ENCODE measurements at places on chromosomes 5 and 9. TPM values are rescaled to one million over a fixed set of nuclear protein-coding genes. Genes with fewer than 3 reads are reported as not detected.

NMRK1 gene
- 10.7 TPM for total RNA-seq

DNA sequence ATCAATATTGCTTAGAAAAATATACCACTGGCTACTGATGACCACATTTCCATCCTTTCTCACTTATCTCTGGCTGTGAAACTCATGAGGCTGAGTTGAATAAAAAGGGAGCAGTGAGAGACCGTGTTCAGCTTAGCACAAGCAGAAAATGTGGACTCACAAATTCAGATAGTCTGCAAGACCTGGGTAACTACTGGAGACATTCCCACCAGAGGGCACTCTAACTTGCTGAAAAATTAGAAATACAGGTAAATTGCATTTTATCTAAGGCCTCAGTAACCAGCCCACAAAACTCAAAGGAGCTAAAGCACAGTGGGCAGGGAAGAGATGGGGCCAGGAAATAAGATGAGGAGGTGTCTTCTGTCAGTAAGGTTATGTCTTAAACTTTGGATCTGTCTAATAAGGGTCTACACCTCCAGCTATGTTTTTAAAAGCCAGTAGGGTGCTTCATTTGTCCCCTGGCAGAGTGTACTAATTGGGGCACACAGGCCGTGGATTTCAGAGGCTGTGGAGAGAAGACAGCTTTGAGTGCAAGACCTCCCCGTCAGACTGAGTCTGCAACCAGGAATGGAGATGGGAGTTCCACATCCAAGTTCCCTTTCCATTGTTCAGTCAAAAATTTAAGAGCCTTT is 8.7 kb upstream of the NDUFB6 start:
- no peak for DNase-seq

DNA sequence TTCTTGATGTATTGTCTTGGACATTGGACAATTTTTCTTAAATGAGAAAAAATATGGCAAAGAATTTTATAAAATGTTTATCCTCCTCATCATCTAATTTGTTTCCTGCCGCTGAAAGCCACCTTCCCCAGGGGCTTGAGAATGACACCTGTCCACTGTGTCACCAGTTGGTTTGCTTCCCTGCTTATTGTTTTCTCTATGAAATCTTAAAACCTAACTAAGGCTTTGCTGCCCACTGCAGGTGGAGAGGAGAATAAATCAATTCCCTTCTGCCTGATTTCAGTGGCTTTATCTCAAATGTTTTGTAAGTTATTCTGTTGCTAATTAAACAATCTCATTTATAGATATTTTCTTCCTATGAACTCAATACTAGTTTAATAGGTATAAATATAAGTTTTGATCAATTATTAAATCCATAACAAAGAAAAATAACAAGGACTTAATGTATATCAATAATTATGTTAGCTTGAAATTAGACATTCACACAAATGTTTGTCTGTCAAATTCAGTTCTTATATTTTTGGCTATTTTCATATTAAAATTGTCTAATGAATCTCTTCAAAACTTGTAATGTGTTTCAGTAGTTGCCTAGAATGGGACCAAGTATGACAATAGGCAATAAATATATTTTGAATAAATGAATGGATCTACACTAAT is 822.5 kb downstream of the PTPRD start:
- no peak for DNase-seq

DNA sequence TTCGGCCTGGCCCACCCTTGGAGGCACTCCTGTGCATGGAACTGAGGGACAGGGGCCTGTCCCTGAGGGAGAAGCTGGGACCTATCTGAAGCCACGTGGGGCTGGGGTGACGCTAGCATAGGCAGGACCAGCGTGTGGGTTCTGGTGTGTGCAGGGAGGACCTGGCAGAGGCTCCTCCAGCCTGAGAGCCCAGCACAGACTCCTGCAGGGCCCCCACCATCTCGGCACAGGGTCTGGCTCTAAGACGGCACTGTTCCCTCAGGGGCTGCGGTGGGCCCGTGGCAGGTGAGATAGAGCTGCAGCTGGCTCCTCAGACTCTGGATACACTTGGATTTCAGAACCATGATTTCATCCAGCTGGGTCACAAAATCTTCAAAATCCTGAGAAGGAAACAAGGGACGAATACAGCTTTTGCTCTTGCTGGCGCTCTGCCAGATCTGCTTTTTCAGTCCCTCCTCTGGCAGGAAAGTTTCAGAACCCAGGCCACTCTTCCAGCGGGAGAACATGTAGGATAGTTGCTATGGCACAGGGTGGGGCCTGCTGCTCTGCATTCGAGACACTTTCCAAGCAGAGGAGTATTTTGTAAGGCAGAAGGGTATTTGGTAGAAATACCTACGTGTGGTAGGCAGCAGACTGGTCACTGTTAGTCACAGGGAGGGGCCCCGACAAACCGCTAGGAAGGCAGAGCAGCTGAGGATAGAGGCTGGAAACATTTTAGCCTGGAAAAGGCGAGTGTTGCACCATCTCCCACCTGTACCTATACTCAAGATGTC is 74.7 kb downstream of the KIF24 start:
- no peak for DNase-seq

RNF183 gene
- total RNA-seq: not detected

DNA sequence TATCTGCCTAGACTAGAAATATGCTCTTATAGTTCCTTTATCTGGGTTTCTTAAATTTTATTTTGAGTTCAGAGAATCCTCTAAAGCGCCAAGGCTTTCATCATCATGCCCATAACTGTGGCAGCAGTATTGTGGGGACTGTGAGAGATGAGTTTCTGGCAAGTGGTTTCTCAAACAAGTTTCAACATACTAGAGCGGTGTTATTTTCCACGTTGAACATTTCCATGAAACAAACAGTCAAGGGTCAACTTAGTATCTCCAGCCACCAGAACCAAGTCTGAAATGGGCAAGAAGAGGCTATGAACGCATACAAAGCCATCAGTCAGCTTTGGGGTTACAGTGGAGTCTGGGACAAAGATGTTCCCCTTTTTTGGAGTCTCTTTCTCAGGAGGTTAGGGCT is 40.3 kb downstream of the SERINC5 start:
- DNase-seq: no peak

SV2C gene
- 0.67 TPM for total RNA-seq

DNA sequence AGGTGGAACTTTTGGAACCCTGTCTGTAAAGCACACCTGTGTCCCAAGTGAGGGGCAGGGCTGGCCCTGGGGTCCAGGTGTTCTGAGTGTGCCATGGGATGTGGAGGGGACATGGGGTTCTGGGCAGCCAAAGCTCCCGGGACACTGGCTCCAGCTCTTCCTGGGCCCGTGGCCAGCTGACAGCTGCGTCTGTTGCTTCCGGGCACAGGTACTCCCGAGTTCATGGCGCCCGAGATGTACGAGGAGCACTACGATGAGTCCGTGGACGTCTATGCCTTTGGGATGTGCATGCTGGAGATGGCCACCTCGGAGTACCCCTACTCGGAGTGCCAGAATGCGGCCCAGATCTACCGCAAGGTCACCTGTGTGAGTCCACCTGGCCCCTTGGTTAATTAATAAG is 50.7 kb downstream of the WNK2 start:
- no peak for DNase-seq

SPINK1 gene
- 1.8 TPM for total RNA-seq

DNA sequence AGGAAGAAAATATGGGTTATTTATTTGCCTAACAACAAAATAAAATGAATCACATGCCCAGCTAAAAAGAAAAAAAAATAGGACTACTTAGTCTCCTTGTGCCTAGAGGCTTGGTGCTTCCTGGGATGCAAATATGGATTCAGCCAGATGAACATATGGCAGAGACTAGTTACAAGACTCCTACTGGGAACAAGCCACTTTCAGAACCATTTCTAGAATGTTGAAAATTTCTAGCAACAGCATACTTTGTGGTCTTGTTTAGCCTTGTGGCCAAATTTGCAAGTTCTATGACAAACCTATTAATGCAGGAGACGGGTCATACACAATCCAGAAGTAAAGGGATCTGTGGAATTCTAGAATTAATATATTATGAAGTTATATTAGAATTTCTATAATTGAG is 198.7 kb downstream of the CHSY3 start:
- no peak for DNase-seq

- no peak for DNase-seq
Measured at GRCh38 chr9:75658301-75658905, 232.1 kb upstream of the PCSK5 start.

TRIM36 gene
- total RNA-seq: 0.75 TPM

MAMDC2 gene
- 3.6 TPM for total RNA-seq

DCTN4 gene
- total RNA-seq: 44.9 TPM

ANKRD20A1 gene
- total RNA-seq: 0.59 TPM

ABLIM3 gene
- total RNA-seq: 118 TPM

DNA sequence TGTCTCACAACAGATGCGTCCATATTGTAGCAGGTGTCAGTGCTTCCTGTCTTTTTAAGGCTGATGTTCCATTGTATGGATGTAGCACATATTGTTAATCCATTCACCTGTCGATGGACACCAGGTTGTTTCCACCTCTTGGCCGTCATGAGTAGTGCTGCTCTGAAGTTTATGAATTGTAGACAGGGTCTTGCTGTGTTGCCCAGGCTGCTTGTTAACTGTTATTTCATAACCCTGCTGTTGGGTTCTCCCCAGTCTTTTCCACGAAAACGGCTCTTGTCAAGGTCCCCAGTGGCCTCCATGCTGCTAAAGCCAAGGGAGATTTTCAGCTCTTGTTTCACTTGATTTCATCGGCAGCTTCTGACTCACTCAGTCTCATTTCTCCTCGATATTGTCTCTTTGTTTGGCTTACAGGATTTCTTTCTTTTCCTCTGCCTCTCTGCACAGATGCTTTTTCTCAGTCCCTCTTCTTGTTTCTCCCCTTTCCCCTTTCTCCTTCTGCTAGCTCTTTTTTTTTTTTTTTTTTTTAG is 12.1 kb upstream of the PSD2 start:
- no peak for DNase-seq

- no peak for DNase-seq
Measured at GRCh38 chr9:110095161-110095595, 112.8 kb downstream of the C9orf152 start.

SPATA31A5 gene
- total RNA-seq: not detected

RAI14 gene
- 17.5 TPM for total RNA-seq

SGCD gene
- 83.1 TPM for total RNA-seq

GRCh38 chr5:61332358-61332749 is 296 bp downstream of the ZSWIM6 start:
- DNase-seq: no peak

DNA sequence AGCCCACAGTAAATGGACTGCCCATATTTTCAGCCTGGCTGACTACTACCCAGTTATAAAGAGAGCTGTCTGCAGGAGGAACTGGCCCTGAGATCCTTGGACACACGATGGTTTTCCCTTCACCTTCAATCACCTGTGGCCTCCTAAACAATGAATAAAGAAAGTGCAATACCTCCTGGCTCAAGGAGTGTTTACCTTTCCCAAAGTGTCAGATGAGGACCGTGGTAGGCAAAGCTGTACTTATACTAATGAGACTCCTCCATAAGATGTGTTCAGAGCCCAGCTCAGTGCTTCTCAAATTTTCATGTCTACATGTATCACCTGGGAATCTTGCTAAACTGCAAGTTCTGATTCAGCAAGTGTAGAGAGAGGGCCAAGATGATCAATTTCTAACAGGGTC is 284.5 kb upstream of the VLDLR start:
- DNase-seq: no peak

GRCh38 chr5:94778732-94779131 is 160.3 kb downstream of the SLF1 start:
- DNase-seq: no peak

GRCh38 chr5:170639221-170639925 is 135.6 kb downstream of the KCNIP1 start:
- peak; percentile 63 for DNase-seq

LOX gene
- total RNA-seq: 6.8 TPM

DNA sequence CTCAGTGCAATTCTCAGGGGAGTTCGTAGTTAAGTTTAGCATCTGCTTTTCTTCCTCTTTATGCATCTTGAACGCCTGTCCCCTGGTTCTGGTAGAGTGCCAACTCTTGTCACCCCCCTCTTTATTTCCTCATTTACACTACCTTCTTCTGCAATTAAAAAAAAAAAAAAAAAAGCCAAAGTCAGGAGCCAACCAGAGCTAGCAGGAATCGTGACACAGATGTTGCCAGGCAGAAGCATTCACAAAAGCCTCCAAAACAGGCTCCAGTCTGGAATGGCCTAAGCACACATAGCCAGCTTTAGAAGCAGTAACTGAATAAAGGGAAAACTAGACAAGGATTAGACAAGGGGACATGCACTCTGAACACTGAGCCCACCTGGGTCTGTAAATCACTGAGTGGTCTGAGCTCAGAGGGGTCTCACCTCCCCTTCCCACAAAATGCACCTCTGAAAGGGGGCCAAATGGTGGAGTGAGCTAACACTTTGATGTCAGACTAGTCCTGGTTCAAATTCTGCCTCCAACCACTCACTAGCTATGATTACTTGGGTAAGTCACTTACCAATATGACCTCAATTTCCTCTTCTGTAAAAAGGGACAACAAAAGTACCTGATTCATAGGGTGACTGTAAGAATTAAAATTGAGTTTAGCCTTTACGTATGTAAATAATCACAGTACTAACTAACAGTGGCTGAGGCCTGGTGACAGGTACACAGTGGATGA is 2.0 kb downstream of the CD74 start:
- no peak for DNase-seq

- peak; percentile 90 for DNase-seq
Measured at GRCh38 chr9:108994695-108995094, 18.6 kb downstream of the CTNNAL1 start.

DNA sequence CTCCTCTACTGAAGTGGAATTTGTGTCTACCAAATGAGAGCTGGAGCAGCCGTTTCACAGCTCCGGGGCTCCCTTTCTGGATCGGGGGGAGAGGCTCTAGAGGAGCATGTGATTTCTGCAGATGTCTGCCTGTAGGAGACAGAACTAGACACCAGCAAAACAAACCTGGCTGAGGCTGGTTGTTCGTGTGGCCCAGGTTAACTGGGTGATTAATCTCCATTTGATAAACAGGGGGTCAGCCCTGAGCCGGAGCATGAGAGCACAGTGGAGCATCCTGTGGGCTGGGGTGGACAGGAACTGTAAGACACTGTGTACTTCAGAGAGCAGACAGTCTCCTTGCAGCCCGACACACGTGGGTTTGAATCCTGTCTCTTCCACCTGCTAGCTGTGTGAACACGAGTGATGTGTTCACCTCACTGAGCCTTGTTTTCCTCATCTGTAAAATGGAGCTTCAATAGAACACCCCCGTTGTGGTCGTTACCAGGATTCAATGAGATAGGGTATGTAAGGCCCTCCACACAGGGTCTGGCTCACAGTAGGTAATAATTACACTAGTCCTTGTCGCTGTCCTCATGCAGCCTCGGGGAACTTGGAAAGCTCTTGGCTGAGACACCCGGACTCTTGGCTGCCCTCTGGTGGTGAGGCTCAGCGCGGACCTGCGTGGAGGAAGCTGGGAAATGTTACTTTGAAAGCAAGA is 12.9 kb downstream of the CXCL14 start:
- peak; percentile 85 for DNase-seq

GRCh38 chr5:111902436-111902835 is 145.4 kb upstream of the NREP start:
- DNase-seq: no peak

CCDC69 gene
- 116 TPM for total RNA-seq

GRCh38 chr5:58828258-58828657 is 245.4 kb downstream of the RAB3C start:
- DNase-seq: no peak

- no peak for DNase-seq
Measured at GRCh38 chr9:104868303-104868686, 59.7 kb downstream of the ABCA1 start.

GRCh38 chr9:35845824-35846771 is 17.1 kb downstream of the TMEM8B start:
- no peak for DNase-seq

PCDHA3 gene
- total RNA-seq: 0.11 TPM

Data from cardiac septum (tissue), 1 donor.